A375 (cell line): ENCODE measurements at places on chromosomes 5 and 9. TPM values are rescaled to one million over a fixed set of nuclear protein-coding genes. Genes with fewer than 3 reads are reported as not detected.

LHX6 gene
- 0.72 and 1.7 TPM in 2 replicates for total RNA-seq

ARAP3 gene
- total RNA-seq: 15.1 and 17.0 TPM in 2 replicates

SPAAR gene
- total RNA-seq: 0.60 TPM in 1 of 2 replicates, not detected in the other

LMX1B gene
- 0.41 and 0.85 TPM in 2 replicates for total RNA-seq

ABLIM3 gene
- total RNA-seq: 3.2 and 3.5 TPM in 2 replicates

CARTPT gene
- total RNA-seq: not detected in 2 replicates

CCNH gene
- 111 and 137 TPM in 2 replicates for total RNA-seq

TMEM215 gene
- total RNA-seq: not detected in 2 replicates

PCDHGA10 gene
- 4.3 and 6.0 TPM in 2 replicates for total RNA-seq

SV2C gene
- not detected in 2 replicates for total RNA-seq

CDKN2A gene
- 7.8 and 14.4 TPM in 2 replicates for total RNA-seq

PPP2R2B gene
- total RNA-seq: 0.64 and 1.5 TPM in 2 replicates

TUSC1 gene
- total RNA-seq: 20.5 and 24.5 TPM in 2 replicates

PCDHA10 gene
- total RNA-seq: 1.5 and 1.8 TPM in 2 replicates

CTNND2 gene
- total RNA-seq: 0.49 and 0.74 TPM in 2 replicates

TRPM3 gene
- 1.6 and 1.8 TPM in 2 replicates for total RNA-seq

PCDHB14 gene
- 1.8 and 2.9 TPM in 2 replicates for total RNA-seq

LHX3 gene
- total RNA-seq: not detected in 2 replicates

PITX1 gene
- 1.2 and 2.1 TPM in 2 replicates for total RNA-seq

SEC16A gene
- total RNA-seq: 24.2 and 27.2 TPM in 2 replicates

C1QTNF2 gene
- 0.08 and 0.21 TPM in 2 replicates for total RNA-seq

PNPLA7 gene
- 1.3 and 1.8 TPM in 2 replicates for total RNA-seq

CDX1 gene
- total RNA-seq: not detected in 2 replicates

CYLC2 gene
- total RNA-seq: not detected in 2 replicates

CCDC192 gene
- 0.27 TPM in 1 of 2 replicates, not detected in the other for total RNA-seq

EFNA5 gene
- 4.1 and 4.3 TPM in 2 replicates for total RNA-seq

HAVCR2 gene
- 1.2 TPM in 1 of 2 replicates, not detected in the other for total RNA-seq

CER1 gene
- total RNA-seq: not detected in 2 replicates

PLAC8L1 gene
- total RNA-seq: 0.19 and 0.34 TPM in 2 replicates

IL3 gene
- total RNA-seq: not detected in 2 replicates

PRR16 gene
- 2.3 and 2.6 TPM in 2 replicates for total RNA-seq

ORM2 gene
- total RNA-seq: not detected in 2 replicates

DIAPH1 gene
- 52.1 and 55.8 TPM in 2 replicates for total RNA-seq

MED27 gene
- total RNA-seq: 26.4 and 28.9 TPM in 2 replicates

SAPCD2 gene
- total RNA-seq: 26.8 and 28.7 TPM in 2 replicates

PCDHB6 gene
- total RNA-seq: 7.8 and 10.6 TPM in 2 replicates
